ENCODE measurements at places on chromosomes 3 and 15.

DNA sequence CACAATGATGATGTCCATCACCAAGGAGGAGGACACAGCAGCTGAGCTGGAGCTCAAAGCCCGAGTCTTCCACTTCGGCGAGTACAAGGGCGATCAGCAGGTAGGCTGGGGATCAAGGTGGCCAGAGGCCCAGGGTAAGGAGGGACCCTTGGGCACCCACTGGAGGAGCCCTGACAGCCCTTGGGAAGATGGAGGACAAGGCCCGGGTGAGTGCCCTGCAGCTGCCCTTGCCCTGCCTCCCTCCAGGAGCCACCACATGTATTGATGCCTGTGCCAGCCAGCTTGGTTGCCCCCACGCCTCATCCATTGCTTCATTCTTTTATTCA is 38.4 kb downstream of the CFAP100 start:
- no peak for DNase-seq

GRCh38 chr15:90249203-90249863 is at the start of gene TTLL13:
TSS of gene TTLL13 (plus strand) at chr15:90249556. CDS start at chr15:90250631, 1,075 bp downstream.
- DNase-seq: peak; percentile 94

GRCh38 chr15:72851586-72851985 is 68.0 kb upstream of the ADPGK start:
- no peak for DNase-seq

GRCh38 chr3:79085171-79085570 is 682.6 kb downstream of the ROBO1 start:
- DNase-seq: no peak

- DNase-seq: no peak
Measured at GRCh38 chr15:29449136-29449535, 179.5 kb upstream of the NSMCE3 start.

DNA sequence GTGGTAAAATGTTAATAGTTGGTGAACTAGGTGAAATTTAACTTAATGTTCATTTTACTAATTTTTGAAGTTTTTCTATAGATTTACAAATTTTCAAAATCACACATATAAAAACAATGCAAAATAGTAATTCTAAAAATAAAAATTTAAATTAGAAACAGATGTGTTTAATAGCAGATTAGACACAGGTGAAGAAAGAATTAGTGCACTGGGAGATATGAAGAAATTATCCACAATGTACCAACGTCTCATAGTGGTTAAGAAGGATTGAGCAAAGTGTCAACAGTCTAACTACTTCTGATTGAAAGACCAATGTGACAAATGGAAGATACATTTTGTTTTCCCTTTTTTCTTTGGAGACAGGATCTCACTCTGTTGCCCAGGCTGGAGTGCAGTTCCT is 26.5 kb downstream of the SPG11 start:
- DNase-seq: no peak

DNA sequence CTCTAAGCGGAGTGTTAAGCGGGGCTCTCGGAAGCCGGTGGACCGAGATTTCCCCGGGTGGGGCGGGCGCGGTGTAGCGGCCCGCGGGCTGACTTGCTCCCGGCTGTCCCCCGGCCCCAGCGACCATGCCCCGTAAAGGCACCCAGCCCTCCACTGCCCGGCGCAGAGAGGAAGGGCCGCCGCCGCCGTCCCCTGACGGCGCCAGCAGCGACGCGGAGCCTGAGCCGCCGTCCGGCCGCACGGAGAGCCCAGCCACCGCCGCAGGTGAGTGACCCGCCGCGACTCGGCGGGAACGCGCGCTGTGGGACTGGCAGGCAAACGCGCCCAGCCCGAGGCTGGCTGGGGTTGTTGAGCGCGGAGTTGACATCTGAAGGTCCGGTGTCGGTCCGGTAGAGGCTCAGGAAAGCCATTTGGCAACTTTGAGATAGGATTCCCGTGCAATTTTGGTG is 1.3 kb downstream of the SMC4 start:
- no peak for DNase-seq

GRCh38 chr3:162262129-162262528 is 765.5 kb downstream of the OTOL1 start:
- DNase-seq: no peak

GRCh38 chr3:52200981-52201679 is 3.2 kb downstream of the ALAS1 start:
- DNase-seq: no peak

GRCh38 chr3:149999421-149999820 is 28.7 kb upstream of the PFN2 start:
- no peak for DNase-seq

- DNase-seq: no peak
Measured at GRCh38 chr3:102722317-102722716, 287.5 kb downstream of the ZPLD1 start.

DNA sequence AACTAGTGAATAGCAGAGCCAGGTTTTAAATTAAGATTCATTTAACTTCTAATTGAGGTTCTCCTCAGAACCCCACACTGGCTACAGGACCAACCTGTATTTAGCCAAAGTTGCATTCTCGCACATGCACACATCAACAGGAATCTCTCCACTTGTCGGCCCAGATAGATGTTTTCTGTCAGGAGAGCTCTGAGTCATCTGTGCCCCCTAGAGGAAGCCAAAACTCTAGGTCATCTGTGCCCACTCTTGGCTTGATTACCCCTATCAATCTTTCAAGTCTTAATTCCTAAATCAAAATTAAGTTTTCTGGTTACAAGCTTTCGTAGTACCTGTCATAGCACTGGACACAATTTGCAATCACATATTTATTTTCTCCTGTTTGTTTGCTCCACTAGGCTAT is 104.9 kb upstream of the EOMES start:
- no peak for DNase-seq

GRCh38 chr3:861721-862120 is 231.1 kb upstream of the CNTN6 start:
- DNase-seq: no peak

- no peak for DNase-seq
Measured at GRCh38 chr15:60006203-60006862, 2.2 kb downstream of the FOXB1 start.

- no peak for DNase-seq
Measured at GRCh38 chr15:58440158-58440910, 8.5 kb downstream of the LIPC start.

GRCh38 chr3:45056608-45057301 is 30.7 kb downstream of the CLEC3B start:
- no peak for DNase-seq

DNA sequence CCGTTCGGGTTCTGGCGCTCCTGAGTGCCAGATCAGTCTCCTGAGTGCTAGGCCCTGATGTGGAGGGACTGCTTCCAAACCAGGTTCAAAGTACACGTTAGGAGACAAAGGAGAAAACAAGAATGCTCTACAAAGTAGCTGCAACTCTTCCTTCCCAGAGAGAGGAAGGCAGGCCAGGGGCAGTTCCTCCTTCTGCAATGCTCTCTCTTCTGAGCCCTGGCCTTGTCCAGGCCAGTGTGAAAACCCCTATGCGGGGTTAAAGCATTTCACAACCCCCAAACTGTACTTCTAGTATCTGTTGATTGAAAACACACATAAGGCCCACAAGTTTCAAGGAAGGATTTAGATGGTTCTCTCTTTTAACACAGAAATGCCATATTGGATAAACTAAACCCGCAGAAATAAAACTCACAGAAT is 9.7 kb upstream of the CALML4 start:
- DNase-seq: peak; percentile 53

DNA sequence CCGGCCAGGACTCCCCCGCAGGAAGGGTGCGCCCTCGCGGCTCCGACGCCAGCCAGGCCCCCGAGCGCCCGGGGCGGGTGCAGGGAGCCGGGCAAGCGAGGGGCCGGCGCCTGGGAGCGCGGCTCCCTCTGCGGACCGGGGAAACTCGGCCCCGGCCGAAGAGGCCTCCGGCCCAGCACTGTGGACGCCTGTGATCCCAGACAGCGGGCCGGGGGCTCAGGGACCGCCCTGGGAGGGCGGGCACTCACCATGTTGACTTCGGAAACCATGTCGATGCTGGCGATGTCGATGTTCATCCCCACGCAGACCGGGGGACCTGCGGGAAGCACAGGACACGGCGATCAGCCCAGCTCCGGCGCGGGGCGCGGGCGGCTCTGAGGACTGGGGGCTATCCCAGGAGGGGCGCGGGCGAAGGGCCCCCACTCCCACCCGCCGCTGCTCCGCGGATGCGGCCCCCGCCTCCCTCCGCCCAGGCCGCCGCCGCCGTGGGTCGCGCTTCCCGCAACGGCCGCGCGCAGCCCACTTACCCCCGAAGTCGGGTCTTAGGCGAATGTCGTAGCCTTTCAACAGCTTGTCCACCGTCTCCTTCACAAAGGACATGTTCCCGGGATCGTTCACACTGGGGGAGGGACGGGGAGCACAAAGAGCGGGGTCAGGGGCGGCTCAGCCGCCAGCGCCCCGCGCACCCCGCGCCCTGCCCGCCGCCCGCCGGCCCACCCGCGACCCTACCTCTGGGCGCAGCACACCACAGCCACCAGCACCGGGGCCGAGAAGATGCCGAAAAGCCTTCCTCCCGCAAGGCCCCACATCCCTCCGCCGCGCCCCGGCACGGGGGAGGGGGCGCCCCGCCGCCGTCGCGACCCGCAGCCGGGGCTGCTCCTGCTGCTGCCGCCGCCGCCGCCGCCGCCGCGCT is at the start of gene GABRB3:
TSS of gene GABRB3 (minus strand) at position 913 of the 913 bp plus-strand sequence.
- no peak for DNase-seq

GRCh38 chr3:196837819-196838420 is 29.8 kb upstream of the SENP5 start:
- peak; percentile 77 for DNase-seq

GRCh38 chr3:193686665-193687483 is 93.9 kb downstream of the OPA1 start:
- no peak for DNase-seq

DNA sequence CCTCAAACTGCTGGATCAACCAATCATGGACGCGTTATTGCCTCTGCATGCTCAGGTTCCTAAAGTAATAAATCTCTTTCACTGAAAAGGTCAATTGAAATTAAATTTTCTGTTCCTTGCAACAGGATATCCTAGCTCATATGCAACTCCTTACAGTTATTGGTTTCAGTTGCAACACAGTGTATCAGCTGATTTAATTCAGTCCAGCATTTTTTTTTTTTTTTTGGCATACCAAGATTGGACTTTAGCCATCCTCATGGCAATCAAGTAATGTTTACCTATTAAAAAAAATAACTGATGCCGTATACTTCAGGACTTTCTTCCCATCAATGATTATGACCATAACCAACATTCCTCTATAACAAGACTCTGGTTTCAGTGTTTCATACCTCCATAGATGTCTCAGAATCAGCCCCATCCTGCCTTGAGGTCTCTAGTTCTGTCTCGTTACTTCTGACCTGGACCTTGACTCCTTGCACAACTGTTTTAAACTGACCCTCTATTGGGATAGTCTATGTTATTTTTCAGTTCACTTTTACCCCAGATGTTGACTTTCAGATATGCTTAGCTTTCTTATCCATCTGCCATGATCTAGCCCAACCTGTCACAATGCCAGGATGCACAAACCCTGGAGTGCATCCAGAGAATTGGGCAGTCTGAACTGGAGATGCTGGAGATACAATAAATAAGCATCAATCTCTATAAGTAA is 265.0 kb upstream of the GADL1 start:
- DNase-seq: no peak

DNA sequence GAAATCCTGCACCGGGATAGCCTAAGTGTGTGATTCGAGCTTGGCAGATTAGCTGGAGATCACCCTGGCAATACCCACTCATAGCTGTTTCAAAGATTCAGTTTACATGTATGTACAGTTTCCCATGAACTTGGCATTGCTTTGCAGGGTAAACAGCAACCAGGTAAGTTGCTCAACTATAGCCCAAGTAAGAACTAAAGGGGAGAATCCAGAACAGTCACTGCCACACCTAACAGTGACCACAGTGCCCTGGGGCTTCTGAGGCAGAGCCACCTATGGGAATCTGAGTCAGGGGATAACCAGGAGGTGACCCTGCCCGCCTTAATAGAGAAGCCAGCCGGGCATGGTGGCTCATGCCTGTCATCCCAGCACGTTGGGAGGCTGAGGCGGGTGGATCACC is 15.9 kb downstream of the CDAN1 start:
- DNase-seq: peak; percentile 2

DNA sequence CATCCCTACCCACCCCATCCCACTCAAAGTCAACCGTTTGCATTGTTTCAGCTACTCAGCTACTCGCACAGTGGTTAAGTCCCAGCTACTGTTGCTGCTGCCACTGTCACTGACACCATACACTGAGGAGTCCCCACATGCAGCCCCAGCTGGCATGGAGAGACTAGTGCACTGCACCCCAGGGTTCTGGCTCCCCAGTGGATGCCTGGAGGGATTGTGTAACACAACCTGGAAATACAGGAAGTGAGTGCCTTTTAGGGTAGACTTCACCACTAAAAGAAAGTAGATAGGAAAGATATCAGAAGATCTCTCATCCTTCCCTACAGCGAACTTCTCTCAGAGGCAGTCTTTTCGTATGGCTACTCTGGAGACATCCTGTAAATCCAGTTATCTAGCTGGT is 169.2 kb upstream of the STRIT1 start:
- DNase-seq: no peak

GRCh38 chr15:48279608-48280007 is 51.6 kb upstream of the DUT start:
- no peak for DNase-seq

DNA sequence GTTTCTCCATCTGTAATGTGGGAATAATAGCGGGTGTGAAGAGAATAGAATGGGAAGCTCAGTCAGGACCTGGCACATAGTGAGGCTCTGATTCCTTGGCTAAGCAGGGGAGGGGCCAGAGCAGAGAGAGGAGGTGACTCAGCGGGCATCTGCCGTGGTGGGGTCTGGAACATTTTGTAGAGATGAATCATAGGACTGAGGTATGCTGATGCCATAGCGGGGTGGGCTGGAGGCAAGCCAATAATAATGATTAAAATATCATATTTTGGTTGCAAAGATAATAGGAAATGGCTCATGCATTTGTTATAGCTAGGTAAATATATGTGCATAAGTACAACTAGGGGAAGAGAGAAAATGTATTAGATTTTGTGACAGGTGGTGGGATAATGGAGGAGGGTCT is 11.2 kb downstream of the TGM4 start:
- peak; percentile 75 for DNase-seq

Measured in tibial artery (tissue), 4 donors.